ENCODE measurements at places on chromosomes 3 and 15. TPM values are rescaled to one million over a fixed set of nuclear protein-coding genes. Genes with fewer than 3 reads are reported as not detected.
A peak's percentile ranks its signal among the peaks of the same experiment; 100 is the strongest.

The PROS1 gene
- 37.3 TPM for polyA plus RNA-seq

The STARD9 gene
- polyA plus RNA-seq, result 8.9 TPM

The BBX gene
- 73.4 TPM for polyA plus RNA-seq

The TNNC1 gene
- 7.2 TPM for polyA plus RNA-seq

The ARGFX gene
- polyA plus RNA-seq, result not detected

The LMOD3 gene
- 0.08 TPM for polyA plus RNA-seq

The USP50 gene
- polyA plus RNA-seq, result 1.5 TPM

- no peak for DNase-seq
Observed at GRCh38 chr15:70950953-70951352, 58.3 kb downstream of the LRRC49 start.

DNA sequence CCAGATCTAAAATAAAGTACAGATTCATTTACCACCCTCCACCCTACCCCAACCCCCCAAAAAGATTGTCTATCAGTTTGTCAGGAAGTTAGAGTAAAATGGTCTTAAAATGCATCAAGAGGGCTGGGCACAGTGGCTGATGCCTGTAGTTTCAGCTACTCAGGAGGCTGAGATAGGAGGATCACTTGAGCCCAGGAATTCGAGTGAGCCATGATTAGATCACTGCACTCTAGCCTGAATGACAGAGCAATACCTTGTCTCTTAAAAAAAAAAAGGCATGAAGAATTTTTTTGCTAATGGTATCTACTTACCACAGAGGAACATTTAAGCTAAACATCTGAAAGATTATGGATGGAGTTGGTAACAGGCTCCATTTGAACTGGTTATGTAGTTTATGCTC lies 71.0 kb downstream of the RBM6 start:
- no peak for DNase-seq

GRCh38 chr3:155281912-155282311 lies 11.6 kb downstream of the STRIT1 start:
- DNase-seq, result no peak

- no peak for DNase-seq
Observed at GRCh38 chr3:69838696-69839515, 99.6 kb downstream of the MITF start.

DNA sequence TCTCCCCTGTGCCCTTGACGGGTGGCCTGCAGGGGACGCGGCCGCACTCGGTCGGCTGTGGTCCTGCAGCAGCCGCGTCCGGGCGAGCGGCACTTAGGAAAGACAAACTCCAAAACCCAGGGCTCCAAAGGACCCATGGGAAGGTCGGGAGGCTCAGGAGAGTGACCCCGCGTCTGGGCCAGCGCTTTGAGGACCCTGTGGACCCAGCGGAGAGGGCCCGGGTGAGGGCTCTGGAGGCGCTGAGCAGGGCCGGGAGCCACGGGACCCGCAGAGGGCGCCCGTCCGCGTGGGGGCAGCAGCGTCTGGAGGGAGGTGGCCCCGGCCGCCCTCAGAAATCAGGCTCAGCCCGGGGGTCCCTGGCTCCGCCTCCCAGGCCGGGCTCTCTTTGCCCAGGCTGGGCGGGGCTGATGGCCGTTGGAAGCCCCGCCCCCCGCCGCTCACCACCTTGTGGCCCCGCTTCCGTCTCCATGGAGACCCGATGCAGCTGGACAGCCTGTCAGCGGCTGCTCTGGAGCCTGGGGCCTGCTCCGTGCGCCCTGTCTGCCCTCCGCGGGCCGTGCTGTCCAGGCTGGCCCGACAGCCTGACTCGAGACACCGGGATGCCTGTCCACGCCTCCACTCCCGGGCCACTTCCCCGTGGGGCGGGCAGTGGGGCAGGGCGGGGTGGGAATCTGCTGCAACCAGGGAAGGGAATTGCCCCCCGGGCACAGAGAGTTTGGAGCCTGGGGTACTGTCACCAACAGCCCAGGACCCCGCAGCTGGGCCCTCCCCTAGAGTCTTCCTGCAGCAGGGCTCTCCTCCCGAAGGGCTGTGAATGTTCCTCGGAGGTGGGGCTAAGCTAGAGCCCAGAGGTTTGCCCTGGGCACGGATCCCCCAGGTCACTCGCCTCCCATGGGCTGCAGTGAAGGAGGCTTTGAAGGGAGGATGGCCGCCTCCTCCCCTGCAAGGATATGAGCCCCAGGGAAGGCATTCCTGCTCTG lies 34.8 kb upstream of the RPL32 start:
- no peak for DNase-seq

DNA sequence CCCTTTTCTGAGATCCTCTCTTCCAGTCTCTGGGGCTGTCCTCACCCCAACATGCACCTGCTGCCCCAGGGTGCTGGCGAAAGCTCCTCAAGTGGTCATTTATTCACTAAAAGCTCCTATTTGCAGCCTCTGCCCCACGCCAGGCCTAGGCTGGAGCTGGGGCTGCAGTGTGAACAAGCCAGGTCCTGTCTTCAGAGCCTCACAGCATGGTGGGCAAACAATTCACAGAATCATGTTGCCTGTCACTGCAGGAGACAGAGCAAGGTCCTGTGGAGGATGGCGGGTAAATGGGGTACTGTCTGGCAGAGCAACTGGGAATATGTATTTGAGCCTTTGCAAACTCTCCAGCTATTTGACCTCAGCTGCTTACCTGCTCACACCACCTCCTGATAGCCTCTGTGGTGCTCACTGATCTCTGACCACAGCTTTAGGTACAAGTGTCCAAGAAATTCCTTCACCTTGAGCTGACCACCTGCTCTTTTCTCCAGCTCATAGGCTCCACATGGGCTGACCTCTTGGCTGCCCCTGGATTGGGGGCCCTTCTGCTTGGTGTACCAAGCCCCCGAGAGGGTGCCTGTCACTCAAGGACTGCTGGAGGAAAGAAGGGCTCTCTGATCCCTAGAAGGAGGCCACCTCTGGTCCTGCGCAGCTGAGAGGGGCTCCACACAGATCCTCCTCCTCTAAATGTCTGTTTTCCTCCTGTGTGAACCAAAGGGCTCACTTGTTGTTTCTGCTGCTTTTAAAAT lies 35.6 kb downstream of the AMOTL2 start:
- DNase-seq, result no peak

- DNase-seq, result no peak
Observed at GRCh38 chr3:108088697-108089096, 2.1 kb downstream of the CD47 start.

GRCh38 chr3:132029182-132029902 lies 5.5 kb downstream of the CPNE4 start:
- peak; percentile 43 for DNase-seq

GRCh38 chr15:35290301-35290721 lies 205.2 kb upstream of the NANOGP8 start:
- no peak for DNase-seq

DNA sequence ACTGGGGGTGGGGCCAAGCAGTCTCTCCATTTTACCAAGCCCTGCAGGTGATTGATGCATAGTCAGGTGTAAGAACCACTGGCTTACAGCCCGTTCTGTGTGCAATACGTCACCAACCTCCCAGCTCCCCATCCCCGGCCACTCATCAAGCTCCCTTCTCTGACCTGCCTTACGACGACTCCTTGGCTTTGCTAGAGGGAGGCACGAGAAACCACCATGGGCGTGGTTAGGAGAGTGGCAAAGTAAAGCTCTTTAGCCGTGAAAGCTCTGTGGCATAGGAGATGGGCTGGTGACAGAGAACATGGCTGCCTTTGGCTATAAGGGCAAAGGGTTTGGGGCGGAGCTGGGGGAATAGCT lies 109.1 kb downstream of the BDH1 start:
- DNase-seq, result no peak

All from renal cortex interstitium (tissue), 15 donors.